Chondrocyte (in vitro differentiated cells): ENCODE measurements at places on chromosomes 12 and 14. TPM values are rescaled to one million over a fixed set of nuclear protein-coding genes. Genes with fewer than 3 reads are reported as not detected.

DNA sequence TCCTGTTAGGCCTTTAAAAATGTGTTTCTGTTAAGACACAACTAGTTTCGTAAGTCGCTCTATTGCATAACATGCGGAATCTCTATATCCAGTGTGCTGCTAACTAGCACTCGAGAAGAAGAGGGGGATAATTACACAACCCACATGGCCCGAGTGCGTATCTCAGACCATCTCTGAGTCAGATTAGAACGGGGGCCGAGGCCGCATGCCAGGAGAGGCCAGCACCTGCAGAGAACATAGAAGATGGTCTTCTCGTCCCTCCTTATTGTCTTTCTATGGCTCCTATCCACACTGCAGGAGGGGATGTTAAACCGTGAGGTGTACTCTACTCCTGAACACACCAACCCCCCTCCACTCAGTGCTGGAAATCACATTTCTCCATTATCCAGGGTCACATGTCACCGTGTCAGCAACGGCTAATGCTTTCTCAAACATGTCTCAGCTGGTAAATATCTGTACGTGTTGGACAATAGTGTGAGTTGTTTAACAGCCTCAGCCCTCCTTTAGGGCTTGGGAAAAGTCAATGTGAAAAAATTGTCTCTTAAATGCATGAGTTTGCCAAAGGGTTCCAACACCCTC lies 56.3 kb downstream of the CCDC88C start:
- peak; percentile 62 for DNase-seq

DNA sequence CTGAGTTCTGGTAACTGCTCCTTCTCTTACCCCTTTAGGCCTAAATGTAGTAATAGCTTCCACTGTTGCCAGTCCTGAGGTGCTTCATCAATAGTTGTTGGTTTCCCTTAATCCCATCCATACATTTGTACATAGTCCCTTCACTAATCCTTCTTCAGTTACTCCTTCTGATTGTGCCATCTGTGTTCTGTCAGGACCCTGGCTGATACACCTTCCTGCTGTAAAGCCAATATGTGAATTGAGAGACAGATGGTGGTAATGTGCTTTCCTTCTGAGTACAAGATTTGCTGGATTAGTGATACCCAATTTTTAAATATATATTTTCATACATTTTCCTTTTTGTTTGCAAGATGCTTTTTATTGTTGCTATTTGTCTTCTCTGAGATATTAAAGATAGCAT lies 66.4 kb downstream of the OTOGL start:
- no peak for DNase-seq

GRCh38 chr14:24277071-24277470 lies 5.7 kb upstream of the RABGGTA start:
- DNase-seq = peak; percentile 35

DNA sequence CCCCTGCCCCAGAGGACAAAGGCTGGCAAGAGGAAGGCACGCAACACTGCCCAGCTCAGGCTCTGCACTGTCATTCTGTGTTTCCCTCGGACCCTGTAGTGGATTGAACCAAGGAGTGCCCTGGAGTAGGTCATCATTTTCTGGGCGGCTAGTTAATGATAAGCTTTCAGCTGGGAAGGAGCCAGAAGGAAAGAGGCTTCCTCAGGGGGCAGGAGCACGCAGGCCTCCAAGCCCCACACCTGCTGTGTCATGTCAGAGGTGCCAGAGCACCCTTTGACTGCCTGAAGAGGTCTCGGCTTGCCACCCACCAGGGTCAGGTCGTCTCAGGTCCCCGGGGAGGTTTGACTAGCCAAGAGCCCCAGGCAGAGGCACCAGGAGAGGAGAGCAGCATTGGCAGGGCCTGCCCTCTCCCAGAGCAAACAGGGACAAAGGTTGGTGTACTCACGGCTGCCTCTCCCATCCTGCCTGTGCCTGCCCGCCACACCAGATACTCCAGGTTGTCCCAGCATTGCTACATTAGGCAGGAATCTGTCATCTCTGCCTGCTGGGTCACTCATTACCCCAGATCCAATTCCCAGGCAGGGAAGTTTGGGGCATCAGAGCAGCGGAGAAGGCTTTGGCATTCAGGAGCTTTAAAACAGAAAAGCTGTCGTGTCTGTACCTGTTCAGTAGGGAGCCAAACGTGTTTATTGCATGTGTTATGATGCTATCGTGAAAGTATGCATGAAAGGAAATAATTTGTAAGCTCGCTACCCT lies 33.5 kb upstream of the ATP2A2 start:
- DNase-seq = no peak

DNA sequence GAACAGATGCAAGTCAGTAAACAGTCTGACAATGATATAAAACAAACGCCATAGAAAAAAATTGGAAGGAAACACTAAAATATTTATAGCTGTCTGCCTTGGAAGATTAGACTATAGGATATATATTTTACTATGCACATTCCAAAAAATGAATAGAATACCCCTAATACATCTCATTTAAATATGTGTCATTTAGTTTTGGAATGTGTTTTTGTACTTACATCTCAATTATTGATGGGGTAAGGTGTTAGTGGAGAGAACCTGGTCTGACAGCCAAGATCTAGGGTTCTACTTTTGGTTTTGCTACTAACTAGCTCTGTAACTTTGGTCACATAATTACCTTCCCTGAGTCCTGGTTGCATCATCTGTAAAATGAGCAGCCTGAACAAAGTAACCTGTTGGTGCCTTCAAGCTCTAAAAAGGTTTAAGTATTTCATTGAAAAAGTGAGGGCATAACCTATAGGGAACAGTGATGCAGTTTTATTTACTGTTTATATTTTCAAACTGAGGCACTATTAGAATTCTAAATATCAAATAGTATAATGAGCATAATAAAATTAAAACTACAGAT lies 28.6 kb upstream of the SLC6A13 start:
- DNase-seq = no peak

ARHGEF25 gene
- total RNA-seq = 29.0 to 30.6 TPM (median 29.5 TPM) in 3 replicates

TTC6 gene
- not detected in 3 replicates for total RNA-seq
